Activated CD4-positive, alpha-beta T cell treated with anti-CD3 and anti-CD28 coated beads, Interleukin-2, Interleukin-4, amounts not matched to agents 100 ng/mL and 50 ng/mL, durations not matched to agents 16 hours and 8 hours (primary cell): ENCODE measurements at places on chromosomes 12 and 14.

GRCh38 chr12:93785249-93786010 is 108.3 kb downstream of the CRADD start:
- peak; percentile 85 for DNase-seq

- DNase-seq, result no peak
Measured at GRCh38 chr12:122947352-122947792, 18.9 kb downstream of the ABCB9 start.

DNA sequence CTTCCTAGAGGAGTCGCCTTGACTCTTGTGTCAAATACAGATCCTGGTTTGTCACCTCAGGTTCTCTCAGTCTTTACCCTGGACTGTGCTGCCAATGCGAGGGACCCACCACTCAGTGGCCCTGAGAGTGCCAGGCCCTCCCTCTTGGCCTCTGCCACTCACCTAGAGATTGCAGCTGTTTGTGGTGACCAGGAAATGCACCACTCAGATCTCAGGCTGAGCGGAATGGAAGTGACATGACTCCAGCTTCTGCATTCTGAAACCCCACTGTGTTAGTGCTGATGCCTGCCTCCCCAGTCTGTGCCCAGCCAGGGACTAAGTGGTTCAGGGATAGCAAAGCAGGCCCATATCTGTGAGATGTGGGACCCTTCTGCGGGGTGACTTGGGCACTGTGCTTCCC is 27.8 kb upstream of the NEDD1 start:
- DNase-seq, result no peak

- DNase-seq, result no peak
Measured at GRCh38 chr12:6084261-6084968, 40.1 kb downstream of the VWF start.

- no peak for DNase-seq
Measured at GRCh38 chr12:76123259-76124212, 39.1 kb upstream of the NAP1L1 start.

- DNase-seq, result no peak
Measured at GRCh38 chr12:12202105-12202504, 64.7 kb downstream of the LRP6 start.

DNA sequence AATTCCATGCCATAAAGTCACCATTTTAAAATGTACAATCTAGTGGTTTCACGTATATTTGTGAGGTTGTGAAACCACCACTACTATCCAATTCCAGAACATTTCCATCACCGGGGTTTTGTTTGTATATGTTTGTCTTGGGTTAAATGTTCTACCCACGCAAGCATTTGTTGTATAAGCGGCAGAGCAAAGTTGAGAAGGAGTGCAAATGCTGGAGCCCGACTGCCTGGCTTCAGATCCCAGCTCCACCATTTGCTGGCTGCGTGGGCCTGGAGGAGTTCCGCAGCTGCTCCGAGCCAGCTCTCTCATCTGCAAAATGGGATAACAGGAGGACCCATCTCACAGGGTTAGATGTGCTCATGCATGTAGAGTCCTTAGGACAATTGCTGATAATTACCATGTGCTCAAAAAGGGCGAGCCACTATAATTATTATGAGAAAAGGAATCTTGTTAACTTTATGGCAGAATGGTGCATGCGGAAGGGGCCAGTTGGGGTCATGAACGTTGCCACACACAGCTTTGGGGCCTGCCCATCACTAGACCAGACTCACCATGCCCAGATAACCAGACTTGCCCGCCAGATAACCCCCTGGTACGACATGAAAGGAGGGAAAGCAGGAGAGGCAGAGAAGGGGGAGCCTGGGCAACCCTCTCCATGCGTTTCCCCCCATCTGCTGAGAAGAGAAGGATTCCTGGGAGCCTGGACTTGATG is 6.4 kb downstream of the ACTN1 start:
- DNase-seq, result no peak

GRCh38 chr12:16165506-16165905 is 112.0 kb downstream of the SLC15A5 start:
- DNase-seq, result no peak

GRCh38 chr12:78210894-78211302 is 380.2 kb downstream of the NAV3 start:
- no peak for DNase-seq

GRCh38 chr12:13539051-13539450 is 342.5 kb downstream of the EMP1 start:
- DNase-seq, result no peak

- DNase-seq, result no peak
Measured at GRCh38 chr14:103630364-103631108, 1.5 kb downstream of the KLC1 start.

DNA sequence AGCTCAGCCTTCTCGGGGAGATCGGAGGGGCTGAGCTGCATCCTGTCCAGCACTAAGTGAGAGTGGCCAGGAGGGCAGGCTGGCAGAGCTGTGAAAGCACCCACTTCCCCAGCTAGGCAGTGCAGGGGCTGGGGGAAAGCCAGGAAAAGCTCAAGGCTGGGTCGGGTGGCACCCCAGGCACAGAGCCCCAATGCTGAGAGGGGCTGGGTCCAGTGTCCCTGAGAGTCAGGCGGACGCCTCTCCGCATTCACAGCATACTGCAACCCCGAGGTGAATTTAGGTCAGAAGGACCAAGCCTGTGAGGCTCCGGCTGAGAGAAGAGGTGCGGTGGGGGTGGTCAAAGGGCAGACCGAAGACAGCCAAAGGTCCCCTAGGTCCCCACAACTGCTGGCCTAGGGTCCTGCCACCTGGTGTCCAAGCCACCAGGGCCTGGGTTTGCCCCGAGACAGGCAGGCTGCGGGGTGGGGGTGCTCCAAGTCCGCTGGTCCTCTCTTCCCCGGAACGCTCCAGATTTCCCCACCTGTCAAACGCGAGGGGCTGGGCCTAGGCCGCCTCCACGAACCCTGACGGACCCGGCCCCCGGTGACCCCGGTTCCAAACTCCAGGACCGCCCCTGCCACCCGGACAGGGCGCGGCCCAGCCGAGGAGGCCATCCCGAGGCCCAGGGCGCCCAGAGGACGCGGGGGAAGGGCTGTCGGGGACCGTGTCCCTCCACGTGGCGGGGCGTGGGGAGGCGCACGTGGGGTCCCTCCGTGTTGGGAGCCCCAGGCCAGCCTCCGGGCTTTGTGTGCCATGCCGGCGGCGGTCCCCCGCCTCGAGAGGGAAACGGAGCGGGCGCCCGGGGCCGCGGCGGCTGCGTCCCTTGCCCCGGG is 527 bp downstream of the CAMKK2 start:
- DNase-seq, result peak; percentile 22

GRCh38 chr14:93787465-93788292 is 606 bp downstream of the PRIMA1 start:
- DNase-seq, result no peak

GRCh38 chr12:1666215-1666614 is 24.7 kb upstream of the ADIPOR2 start:
- no peak for DNase-seq

GRCh38 chr12:8572507-8572906 is 31.8 kb upstream of the CLEC4E start:
- no peak for DNase-seq

DNA sequence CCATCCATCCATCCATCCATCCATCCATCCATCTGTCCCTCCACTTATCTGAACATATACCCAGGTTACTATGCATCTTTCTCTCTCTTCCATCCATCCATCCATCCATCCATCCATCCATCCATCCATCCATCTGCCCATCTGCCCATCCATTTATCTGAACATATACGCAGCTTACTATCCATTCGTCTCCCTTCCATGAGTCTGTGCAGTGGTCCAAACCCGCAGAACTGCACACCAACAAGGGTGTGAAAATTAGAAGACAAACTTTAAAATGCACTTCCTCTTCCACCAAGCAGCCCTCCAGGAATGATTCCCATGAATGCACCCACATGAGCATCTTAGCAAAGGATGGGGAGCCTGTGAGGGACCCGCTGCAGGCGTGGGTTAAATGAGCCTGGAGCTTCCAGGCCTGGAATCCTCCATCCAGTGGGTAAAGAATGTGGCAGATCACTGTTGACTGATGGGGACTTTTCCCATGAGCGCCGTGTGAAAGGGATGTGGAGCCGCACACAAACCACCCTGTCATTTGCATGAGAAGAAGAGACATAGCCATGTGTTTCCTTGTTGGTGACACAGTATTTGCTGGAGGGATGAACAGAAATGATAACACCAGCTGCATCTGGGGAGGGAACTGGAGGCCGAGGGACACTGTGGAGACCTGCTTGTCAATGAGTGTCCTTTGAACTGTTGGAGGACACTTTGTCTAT is 376.6 kb downstream of the ADGRD1 start:
- no peak for DNase-seq

DNA sequence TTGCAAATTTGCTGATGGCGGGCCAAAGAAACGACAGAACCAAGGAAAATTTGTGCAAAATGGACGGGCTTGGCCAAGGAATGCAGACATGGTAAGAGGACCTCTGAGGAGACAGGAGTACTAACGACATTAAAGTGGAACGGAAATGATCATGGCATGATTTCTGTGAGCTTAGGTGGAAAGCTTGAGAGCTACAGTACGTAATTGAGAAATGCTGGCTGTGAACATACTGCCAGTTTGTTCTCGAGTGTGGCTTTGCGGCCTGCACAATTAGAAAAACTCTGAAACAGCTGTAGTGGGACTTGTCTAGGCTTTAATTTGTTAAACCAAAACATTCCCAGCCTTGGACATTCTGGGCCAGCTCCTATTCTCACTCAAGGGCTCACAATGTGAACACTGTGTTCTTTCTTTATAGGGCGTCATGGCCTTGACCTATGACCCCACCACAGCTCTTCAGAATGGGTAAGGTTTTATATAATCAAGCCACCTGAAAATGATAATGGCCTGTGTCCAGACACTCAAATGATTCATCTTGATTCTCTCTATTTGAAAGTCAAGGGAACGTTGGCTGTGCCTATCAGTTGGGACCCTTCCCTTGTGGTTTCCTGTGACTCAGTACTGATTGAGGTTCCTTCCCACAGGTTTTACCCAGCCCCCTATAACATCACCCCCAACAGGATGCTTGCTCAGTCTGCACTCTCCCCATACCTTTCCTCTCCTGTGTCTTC is 48.5 kb downstream of the BAZ2A start:
- DNase-seq, result peak; percentile 74

DNA sequence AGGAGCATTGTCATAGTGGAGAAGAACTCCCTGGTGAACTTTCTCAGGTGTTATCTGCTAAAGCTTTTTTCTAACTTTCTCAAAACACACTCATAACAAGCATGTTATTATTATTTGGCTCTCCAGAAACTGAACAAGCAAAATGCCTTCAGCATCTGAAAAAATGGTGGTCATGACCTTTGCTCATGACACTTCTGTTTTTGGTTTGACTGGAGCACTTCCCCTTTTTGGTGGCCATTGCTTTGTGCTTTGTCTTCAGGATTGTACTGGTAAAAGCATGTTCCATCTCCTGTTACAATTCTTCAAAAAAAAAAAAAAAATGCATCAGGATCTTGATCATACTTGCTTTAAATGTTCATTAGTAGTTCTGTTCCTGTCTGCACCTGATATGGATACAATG is 1241.6 kb upstream of the USP15 start:
- no peak for DNase-seq

DNA sequence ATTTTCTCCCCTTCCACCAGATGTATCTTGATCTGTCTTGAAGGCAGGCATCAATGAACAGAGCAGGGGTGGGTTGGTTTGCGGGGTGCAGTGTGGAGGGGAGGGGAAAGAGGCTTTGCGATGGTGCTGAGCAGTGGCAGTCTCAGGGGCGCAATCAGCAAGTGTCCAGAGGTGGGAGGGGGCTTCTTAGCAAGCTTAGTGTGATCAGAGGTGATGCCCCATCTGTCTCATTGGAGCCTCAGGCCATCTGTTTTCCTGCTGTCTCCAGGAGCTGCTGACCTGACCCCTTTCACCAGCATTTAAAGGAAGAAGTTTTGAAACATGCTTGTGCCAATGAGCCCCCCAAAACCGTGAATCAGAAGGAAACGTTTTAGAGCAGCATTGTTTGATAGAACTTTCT is 187.7 kb upstream of the LHX5 start:
- no peak for DNase-seq

- no peak for DNase-seq
Measured at GRCh38 chr12:51898937-51899336, 8.4 kb upstream of the ACVRL1 start.

DNA sequence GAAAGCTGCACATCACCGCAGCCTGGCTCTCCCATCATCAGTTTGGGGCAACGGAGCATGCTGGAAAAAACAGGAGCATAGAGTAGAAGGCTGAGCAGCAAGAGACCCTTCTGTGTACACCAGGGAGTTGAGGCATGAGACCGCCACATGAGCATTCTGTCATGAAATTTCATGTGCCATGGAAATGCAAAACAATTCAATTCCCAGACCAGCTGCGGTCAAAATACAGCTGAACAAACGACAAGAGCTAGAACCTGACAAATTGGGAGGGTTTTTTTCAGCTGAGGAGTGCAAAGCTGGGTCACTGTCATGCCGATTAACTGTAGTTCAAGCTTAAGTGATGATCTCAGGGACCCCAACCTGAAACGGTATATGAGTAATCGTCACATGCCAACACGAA is 37.1 kb downstream of the TMEM30B start:
- DNase-seq, result no peak

DNA sequence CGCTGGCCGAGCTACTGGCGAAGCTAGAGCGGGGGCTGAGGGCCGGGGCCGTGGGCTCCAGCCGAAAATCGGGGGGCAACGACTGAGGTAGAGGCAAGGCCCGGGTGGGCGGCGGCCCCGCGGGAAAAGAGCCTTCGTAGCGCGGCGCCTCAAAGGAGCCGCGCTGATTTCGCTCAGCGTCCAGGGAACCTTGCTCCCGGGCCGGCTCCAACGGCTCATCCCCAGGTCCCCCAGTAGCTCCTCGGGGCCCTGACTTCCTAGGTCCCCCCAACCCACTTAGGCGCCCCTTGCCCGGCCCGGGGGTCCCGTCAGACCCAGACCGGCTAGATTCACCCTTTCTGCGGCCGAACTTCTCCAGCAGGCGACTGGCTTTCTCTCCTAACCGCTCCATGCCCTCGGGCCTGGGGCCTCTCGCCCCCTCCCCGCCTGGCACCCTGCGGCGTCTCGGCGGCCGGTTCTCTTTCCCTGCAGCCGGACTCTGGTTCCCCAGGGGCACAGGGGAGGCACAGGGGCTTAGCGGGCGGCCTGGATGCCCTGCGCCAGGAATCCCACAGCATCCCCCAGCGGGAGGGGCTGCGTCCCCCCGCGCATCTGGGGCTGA is 375 bp downstream of the AJUBA start:
- DNase-seq, result no peak
